Non-pigmented ciliary epithelial cell (primary cell): ENCODE measurements at places on chromosomes 4 and X.

- DNase-seq: no peak
These were observed 16.8 kb downstream of the NIPAL1 start for GRCh38 chr4:48033412-48033811.

DNA sequence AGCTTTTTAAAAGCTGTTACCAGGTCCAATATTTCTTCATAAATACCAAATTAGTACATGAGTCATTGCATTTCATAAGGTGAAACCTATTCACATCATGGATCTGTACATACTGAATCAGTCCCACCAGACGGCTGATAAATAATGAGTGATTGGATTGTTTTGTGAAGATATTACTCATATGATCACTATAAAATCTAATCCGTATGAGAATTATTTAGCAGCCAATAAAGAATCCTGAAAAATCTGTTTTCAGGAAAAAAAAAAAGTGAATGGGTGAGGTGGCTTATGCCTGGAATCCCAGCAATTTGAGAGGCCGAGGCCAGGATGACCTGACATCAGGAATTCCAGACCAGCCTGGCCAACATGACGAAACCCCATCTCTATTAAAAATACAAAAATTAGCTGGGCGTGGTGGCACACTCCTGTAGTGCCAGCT lies 438.1 kb downstream of the INPP4B start:
- DNase-seq: no peak

DNA sequence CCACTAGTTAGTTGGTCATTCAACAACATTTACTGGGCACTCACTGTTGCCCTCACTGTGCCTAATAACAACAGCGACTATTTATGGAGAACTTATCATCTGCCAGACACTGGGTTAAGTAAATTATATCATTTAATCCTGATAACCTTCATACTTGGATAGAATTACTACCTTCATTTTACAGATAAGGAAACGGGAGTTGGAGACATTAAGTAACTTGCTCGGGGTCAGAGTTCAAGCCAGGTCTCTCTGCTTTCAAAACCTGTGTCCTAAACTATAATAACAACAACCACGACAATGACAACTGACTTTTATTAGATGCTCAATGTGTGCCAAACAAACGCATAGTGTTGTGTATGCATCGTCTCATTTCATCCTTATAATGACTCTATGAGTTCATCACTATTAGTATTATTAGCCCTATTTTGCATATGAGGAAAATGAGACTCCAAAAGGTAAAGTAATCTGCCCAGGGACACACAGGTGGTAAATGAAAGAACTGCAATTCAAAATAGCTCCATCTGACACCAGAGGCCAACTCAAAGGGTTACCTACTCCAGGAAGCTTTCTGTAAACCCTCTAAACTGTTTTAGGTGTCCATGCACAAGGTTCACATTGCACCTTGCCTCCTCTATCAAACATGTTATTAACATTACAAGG lies 98.4 kb upstream of the ACSL4 start:
- no peak for DNase-seq

GRCh38 chr4:26784207-26784865 lies 76.3 kb upstream of the STIM2 start:
- no peak for DNase-seq

DNA sequence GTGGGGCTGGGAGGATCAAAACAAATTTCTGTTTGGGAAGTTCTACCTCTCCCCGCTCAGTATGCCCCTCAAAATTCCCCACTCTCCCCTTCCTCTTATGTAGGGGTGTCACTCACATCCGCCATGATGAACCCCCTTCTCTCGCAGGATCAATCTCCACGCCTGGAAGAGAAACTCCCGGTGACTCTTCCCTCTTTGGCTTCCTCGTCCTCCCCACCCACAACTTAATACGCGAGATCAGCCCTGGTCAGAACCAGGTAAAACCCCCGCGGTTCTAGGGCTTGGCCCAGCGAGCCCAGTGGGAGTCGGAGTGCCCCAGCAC lies 427 bp downstream of the LAMTOR3 start:
- DNase-seq: no peak

GRCh38 chr4:123495530-123495929 lies 98.9 kb downstream of the SPRY1 start:
- DNase-seq: no peak

- no peak for DNase-seq
These were observed 165.1 kb downstream of the TSPAN5 start for GRCh38 chr4:98493296-98493695.

- no peak for DNase-seq
These were observed 61.3 kb downstream of the CLDN34 start for GRCh38 chrX:10028283-10029104.

- DNase-seq: no peak
These were observed 2.8 kb upstream of the PARM1 start for GRCh38 chr4:74930162-74930561.

DNA sequence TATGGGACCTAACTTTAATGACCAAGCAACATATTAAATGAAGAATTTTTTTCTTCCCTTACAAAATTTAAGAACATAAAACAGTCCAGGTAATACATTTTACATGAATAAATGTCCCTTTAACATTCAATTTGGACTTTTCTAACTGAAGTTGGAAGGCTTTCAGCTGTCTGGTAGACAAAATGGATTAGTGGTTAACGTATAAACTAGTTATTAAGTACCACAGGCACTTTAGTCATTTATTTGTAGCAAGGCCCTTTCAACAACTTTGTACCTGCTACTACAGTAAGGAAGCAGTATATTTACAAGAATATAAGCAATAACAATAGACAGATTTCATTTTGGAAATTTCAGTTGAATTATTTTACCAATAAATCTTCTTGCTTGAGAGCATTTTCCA lies 152.5 kb upstream of the TENT5D start:
- DNase-seq: no peak

GRCh38 chr4:137775701-137776100 lies 243.4 kb upstream of the PCDH18 start:
- no peak for DNase-seq

DNA sequence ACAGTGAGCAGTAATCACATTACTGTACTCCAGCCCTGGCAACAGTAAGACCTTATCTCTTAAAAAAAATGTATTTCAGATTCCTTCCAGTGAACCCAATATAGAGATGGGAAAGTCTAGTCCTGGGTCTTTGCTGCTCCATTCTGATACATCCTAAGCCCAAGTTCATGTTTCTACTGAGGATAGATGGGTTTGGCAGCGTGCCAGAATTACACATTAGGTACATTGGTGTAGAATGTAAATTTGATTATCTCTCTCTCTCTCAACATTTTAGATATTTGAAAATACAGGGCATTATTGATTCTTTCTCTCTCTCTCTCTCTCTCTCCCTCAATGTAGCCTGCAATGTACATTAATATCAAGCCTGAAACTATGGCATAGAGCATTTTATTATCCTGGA lies 43.5 kb upstream of the ZNF330 start:
- DNase-seq: no peak

- no peak for DNase-seq
These were observed 139.8 kb downstream of the PTTG2 start for GRCh38 chr4:38099908-38100407.

GRCh38 chr4:110104661-110105060 lies 93.8 kb downstream of the ELOVL6 start:
- no peak for DNase-seq

DNA sequence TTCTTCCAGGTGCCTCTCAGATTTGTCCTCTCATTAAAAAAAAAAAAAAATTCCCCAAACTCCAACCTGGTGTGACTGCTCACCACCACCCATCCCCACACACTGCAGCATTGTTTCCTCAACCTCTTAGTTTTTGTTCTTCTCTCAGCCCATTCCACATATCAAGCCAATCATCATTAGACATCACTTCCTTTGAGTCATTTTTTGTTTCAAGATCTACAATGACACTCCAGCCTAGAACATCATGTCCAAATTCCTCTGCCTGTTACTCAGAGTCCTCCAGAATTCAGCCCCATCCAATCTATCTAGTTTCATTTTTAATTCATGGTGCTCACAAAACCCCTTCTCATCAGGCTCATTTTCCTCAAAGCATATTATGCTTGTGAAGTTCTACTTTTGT lies 262.5 kb upstream of the TEX13A start:
- DNase-seq: no peak

- no peak for DNase-seq
These were observed 46.6 kb downstream of the PGRMC2 start for GRCh38 chr4:128241019-128241418.

DNA sequence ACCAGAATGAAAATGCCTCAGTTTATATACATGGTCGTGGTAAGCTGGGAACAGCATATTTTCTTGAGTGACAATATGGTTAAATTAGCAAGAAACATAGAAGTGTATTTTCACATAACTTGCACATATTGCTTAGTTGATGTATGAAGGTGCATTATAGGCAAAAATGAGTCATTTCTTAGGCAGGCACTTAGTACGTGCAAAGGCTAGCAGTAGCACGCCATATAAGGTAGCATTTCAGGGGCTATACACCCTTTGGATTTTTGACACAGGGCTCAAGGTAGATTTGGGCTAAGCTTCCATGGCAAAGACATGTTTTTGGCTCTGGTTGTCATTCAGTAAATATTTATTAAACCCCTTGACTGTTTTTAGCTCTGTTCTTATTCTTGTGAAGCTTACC lies 33.1 kb downstream of the PCDH7 start:
- DNase-seq: no peak

DNA sequence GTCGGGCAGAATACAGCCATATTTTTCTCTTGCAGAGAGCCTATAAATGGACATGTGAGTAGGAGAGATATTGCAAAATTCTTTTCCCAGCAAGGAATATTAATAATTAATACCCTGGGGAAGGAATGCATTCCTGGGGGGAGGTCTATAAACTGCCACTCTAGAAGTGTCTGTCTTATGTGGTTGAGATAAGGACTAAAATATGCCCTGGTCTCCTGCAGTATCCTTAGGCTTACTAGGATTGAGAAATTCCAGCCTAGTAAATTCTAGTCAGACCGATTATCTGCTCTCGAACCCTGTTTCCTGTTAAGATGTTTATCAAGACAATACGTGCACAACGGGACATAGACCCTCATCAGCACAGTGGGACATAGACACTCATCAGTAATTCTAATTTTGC lies 872.6 kb downstream of the FSTL5 start:
- no peak for DNase-seq

GRCh38 chrX:132613801-132614200 lies 125.0 kb upstream of the MBNL3 start:
- DNase-seq: no peak
